D721Med (cell line): ENCODE measurements at places on chromosomes 1 and 21.

- DNase-seq = no peak
These were observed 139.2 kb downstream of the TM2D1 start for GRCh38 chr1:61585714-61586113.

DNA sequence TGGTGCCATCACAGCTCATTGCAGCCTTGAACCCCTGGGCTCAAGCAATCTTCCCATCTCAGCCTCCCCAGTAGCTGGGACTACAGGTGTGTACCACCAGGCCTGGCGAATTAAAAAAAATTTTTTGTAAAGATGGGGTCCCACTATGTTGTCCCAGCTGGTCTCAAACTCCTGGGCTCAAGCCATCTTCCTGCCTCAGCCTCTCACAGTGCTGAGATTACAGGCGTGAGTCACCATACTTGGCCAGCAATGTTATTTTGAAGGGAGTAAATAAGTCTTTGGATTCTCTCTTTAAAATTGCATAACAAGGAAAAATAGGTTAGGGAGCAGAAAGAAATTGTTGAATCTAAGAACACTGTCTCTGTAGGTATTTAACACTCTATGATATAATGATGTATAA, 111.3 kb downstream of the RPS6KC1 start:
- no peak for DNase-seq

GRCh38 chr1:117608758-117609157, 2.9 kb downstream of the TENT5C start:
- no peak for DNase-seq

DNA sequence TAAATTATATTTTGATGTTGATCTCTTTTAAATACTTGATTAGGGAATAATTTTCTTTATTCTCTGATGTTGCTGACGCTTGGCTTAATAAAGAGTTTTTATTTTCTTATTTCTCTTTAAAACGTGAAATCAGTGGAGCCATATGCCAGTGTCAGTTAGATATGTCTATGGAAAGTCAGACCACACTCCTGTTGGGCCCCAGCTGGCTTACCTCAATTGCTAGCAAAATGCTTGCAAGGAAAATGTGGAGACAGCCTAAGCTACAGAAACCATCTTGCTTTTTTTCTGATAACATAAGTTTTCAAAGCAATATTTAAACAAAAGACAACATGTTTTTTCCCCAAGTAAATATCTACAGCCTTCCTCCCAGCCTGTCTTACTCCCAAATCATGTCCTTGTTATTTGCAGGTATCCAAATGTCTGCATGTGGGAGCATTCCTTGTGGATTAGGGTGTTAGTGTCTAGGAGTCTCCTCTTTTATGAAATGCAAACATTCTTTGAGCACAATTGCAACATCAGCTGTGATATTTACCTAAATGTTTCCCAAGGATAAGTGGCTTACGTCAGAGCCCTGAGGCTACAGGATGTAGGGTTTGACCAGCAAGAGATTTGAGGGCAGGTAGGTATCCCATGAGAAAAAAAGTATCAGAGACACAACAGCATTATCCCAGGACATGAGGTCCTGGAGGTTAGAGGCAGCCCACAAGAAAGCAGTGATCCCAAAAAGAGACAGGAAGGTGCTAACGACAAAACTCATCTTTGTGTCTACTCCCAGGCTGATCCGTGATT, 117.2 kb upstream of the KCNJ15 start:
- DNase-seq = no peak

DNA sequence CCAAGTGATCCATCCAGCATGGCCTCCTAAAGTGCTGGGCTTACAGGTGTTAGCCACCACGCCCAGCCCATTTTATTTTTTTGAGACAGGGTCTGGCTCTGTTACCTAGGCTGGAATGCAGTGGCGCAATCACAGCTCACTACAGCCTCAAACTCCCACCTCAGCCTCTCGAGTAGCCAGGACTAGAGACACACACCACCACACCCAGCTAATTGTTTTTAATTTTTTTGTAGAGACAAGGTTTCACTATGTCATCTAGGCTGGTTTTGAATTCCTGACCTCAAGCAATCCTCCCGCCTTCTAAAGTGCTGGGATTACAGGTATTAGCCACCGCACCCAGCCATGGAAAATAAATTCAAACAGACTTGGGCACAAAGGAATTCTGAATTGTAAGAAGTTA, 31.9 kb downstream of the PUM1 start:
- no peak for DNase-seq

- no peak for DNase-seq
These were observed 45.4 kb downstream of the ILDR2 start for GRCh38 chr1:166929911-166930310.

GRCh38 chr1:192378878-192379277, 62.1 kb downstream of the RGS21 start:
- DNase-seq = no peak

GRCh38 chr1:52996653-52997052, 65.4 kb upstream of the PODN start:
- no peak for DNase-seq

DNA sequence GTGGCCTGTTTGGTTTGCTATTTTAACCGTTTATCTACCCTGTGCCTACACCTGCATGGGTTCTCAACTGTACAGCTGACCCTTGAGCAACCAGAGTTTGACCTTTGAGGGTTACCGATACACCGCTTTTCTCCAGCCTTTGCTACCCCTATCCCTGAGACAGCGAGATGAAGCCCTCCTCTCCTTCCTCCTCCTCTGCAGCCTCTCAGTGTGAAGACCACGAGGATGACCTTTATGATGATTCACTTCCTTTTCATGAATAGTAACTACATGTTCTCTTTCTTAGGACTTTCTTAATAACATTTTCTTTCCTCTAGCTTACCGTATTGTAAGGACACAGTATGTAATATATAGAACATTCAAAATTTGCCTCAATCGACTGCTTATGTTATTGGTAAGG, 14.5 kb upstream of the RNF187 start:
- DNase-seq = no peak

DNA sequence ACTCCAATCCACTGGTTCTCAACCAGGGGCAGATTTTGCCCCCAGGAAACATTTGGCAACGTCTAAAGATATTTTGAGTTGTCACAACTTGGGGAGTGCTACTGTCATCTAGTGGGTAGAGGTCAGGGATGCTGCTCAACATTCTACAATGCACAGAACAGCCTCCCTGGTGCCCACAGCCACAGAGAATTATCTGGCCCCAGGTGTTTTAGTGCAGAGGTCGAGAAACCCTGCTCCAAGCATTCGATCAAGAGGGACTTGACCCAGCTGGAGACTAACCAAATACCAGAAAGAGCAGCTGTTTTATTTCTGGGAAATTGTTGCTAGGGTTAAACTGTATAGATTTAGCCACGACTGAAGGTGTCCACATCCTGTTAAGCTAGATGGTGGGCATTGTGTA, 19.2 kb downstream of the CD247 start:
- no peak for DNase-seq

- no peak for DNase-seq
These were observed 5.9 kb downstream of the CHRM3 start for GRCh38 chr1:239392271-239392670.

DNA sequence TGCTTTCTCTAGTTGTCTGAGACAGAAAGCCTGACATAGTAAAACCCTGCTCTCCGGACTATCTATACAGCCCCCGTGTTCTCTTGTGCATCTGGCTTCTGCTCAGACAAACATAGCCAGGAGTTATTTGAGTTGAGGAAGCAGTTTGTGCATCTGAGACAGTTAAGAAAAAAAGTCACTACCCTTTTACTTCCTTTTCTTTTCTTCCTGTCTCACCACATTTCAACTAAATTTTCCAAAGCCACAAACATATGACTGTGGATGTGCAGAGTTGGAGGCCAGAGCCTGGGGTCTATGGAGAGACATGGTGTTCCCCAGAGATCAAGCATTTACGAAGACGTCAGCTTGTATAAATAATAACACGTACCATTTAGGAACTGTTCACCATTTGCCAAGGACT, 158.5 kb upstream of the FGGY start:
- no peak for DNase-seq

GRCh38 chr1:197838836-197839235, 63.6 kb upstream of the DENND1B start:
- no peak for DNase-seq

DNA sequence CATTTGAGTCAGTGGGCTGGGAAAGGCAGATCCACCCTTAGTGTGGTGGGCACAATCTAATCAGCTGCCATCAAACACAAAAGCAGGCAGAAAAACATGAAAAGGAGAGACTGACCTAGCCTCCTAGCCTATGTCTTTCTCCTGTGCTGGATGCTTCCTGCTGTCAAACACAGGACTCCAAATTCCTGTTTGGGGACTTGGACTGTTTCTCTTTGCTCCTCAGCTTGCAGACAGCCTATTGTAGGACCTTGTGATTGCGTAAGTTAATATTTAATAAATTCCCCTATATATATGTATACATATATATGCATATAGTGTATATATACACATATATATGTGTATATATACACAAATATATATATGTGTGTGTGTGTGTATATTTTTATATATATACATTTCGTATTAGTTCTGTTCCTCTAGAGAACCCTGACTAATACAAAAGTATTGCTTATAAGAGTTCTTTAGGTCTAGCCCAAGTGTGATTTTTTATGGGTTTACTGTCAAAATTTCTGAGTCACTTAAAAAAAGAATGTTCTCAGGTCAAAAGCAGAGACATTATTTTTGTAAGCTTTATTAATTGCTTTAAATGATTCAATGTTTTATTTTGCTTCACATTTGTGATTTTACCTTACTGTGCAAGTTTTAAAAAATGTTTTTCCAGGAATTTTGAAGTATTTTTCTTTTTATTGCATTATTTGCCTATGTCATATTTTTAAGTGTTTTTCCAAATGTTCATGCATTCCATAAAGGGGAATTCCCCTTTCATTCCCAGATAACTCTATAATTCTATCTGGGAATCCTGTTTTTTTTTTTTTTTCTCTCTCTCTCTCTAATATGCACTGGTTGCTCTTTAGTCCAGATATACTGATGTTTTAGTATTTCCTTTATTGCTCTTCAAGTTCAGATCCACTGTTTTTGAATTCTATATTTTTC, 92.1 kb upstream of the ADAMTS5 start:
- DNase-seq = no peak

DNA sequence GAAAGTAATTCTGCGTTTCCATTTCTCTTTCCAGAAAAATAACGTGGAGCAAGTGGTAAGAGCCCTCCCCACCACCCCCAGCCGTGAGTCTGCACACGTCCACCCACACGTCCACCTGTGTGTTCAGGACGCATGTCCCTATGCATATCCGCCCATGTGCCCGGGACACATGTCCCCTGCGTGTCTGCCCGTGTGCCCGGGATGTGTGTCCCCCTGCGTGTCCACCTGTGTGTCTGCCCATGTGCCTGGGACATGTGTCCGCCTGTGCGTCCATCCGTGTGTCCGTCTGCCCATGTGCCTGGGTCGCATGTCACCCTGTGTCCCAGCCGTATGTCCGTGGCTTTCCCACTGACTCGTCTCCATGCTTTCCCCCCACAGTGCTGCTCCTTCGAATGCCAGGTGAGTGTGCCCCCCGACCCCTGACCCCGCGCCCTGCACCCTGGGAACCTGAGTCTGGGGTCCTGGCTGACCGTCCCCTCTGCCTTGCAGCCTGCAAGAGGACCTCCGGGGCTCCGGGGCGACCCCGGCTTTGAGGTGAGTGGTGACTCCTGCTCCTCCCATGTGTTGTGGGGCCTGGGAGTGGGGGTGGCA, 5.6 kb downstream of the COL6A1 start:
- no peak for DNase-seq

- DNase-seq = no peak
These were observed 62.3 kb downstream of the KAZN start for GRCh38 chr1:14660801-14661200.

- no peak for DNase-seq
These were observed 14.6 kb downstream of the FOXD2 start for GRCh38 chr1:47452426-47452825.

DNA sequence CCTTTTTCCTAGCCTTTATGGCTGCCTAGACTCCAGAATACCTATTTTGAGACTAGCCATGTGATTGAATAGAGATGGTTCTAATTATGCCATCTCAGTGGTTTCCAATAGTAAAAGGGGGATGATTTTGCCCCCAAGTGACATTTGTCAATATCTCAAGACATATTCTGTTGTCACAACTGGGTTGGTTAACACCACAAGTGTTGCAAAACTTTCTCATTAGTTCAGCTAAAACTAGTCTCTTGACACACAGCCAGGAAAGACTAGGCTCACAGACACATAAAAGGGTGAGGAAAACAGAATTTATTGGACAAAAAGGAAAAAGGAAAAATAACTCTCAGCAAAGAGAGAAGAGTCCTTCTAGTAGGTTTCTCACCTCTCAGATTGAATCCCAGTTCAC, 39.9 kb upstream of the GBP5 start:
- no peak for DNase-seq

- no peak for DNase-seq
These were observed 2.1 kb downstream of the KHDC4 start for GRCh38 chr1:155932081-155932480.

DNA sequence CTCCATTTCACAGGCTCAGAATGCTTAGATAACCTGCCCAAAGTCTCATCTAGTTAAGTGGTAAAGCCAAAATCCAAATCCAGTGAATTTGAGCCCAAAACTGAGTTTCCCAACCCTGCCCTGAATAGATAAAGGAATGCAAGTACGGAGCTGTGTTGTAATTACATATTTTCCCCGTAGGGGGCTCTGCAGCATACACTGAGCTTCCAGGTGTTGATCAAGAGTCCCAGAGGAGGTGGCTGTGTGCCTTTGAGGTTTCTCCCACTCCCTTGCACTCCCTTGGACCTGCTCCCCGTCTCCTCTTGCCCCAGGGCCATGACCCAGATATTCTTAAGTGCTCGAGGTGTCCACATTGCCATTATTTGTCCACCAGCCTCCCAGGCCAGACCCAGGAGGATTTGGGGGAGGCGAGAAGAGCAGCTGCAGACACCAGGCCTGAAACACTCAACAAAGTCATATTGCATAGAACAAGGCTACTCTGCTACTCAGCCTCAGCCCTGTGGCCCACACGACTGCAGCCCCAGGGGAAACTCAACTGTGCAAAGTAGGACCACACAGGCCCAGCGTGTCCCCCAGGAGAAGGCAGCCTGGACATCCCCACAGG, 18.4 kb upstream of the LY9 start:
- DNase-seq = no peak

GRCh38 chr1:64041371-64042131, 161.9 kb upstream of the UBE2U start:
- no peak for DNase-seq

- no peak for DNase-seq
These were observed at the start of gene PTPN7 for GRCh38 chr1:202160377-202160940. Gene PTPN7 (minus strand): TSS chr1:202160602. CDS start chr1:202159402, 1,200 bp downstream.

- no peak for DNase-seq
These were observed 23.8 kb downstream of the CR1 start for GRCh38 chr1:207519505-207520399.

GRCh38 chr1:15508700-15509487, 15.1 kb downstream of the CASP9 start:
- no peak for DNase-seq

GRCh38 chr21:36606287-36606982, 92.5 kb upstream of the SIM2 start:
- no peak for DNase-seq
